Activated naive CD4-positive, alpha-beta T cell (primary cell): ENCODE measurements at places on chromosomes 2 and 18.

GRCh38 chr2:120699292-120699691 is 36.4 kb upstream of the GLI2 start:
- no peak for DNase-seq

DNA sequence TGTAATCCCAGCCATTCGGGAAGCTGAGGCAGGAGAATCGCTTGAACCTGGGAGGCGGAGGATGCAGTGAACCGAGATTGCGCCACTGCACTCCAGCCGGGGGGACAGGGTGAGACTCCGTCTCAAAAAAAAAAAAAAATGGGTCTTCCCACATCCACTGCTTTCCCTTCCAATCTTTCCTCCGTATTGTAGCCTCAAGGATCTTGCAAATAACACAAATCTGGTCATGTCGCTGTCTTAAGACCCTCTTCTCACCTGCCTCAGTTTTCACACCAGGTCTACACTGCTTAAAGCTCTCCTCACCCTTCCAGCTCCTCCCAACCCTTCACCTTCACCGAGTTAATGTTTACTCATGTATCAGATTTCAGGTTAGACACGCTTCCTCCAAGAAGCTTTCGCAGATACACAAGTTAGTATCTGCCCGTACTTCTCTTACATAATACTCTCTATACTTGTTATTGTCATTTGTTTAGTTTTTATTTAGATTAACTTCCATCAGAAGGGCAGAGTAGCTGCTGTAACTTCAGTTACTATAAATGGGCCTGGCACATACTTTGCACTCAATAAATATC is 1.5 kb downstream of the IER3IP1 start:
- no peak for DNase-seq

GRCh38 chr2:37708146-37708545 is 36.7 kb upstream of the CDC42EP3 start:
- no peak for DNase-seq

DNA sequence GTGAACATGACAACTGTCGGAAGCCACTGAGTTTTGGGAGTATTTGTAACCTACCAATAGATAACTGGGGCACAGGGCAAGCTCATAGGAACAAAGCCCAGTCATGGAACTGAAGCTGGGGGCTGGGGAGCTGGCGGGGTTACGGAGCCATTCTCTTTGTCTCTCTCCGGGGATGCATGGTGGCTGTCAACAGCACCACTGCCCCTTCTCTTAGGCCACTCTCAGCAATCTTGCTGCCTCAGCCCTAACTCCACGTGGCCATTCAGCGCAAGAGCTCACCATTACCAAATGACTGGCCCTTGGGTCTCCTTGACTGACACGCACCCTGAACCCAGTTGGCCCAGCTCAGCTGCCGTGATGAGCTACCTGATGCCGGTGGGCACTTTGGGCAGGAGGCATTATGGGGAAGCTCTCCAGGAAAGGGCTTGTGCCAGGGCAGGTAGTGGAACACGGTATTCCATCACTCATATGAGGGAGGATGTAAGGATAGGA is 33.6 kb upstream of the ODC1 start:
- no peak for DNase-seq

DNA sequence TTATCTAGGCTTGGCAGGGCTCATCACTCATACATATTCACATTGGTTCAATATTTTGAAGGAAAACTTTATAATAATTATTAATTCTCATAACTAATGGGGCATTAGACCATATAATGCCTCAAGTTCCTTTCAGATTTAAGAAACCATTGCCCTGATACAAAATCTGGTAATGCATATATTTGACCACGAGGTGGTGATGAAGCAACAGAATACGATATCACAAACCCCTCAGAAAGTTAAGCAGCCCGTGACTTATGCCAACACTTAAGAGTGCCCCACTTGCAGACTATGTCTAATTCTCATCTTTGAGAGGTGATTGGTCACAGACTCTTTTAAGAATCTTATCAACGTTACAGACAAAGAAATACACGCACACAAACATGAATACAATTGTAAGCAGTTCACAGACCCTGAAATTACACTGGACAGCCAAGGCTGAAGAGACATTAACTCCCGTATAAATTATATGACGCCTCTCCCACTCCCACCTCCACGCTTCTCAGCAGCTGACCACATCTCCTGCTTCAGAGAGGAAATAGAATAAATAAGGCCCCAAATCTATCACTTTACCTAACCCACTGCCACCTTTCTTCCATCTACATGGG is 20.7 kb upstream of the DNAH6 start:
- DNase-seq: no peak

DNA sequence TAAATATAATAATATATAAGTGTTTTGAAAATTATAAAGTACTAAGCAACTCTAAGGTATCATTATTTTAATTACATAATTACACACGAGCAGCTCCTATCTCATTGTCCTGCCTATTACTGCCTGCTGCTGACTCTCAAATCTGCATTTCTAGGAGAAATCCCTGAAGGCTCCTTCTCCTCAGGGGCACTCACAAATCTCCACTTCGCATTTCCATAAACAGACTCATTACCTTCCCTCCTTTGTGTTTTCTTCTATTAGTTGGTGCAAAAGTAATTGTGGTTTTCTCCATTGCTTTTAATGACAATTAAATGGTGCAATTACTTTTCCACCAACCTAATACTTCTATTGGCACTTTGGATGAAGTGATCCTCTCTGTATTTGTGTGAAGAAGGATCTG is 135.0 kb upstream of the HNMT start:
- DNase-seq: no peak

DNA sequence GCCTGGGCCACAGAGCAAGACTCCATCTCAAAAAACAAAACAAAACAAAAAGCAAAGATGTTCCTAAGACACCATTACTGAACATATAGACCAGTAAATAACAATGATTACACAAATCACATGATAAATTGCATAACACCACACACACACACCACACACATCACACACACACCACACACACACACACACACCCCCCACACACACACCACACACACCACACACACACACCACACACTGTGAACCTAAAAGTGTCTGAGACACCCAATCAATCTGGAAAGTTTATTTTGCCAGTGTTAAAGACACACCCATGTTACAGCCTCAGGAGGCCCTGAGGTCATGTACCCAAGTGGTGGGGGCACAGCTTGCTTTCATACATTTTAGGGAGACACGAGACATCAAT is 62.6 kb upstream of the ASAP2 start:
- DNase-seq: no peak

DNA sequence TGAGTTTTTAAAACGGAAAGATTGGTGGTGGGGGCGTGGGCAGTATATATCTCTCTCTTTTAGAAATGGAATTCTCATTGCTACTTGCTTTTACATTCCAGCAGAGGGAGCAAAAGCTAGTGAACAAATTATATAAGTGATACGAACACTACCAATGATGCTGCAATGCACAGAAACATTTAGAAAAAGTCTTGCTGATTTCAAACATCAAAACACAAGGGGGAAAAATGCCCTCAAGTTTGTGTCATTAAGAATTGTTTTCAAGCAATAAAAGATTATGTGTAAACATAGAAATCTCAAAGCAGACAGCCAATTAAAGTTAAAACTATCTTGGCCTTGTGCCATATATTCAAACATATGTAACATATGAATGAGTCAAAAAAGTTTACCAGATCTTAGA is 296.3 kb upstream of the KCNJ3 start:
- DNase-seq: no peak

DNA sequence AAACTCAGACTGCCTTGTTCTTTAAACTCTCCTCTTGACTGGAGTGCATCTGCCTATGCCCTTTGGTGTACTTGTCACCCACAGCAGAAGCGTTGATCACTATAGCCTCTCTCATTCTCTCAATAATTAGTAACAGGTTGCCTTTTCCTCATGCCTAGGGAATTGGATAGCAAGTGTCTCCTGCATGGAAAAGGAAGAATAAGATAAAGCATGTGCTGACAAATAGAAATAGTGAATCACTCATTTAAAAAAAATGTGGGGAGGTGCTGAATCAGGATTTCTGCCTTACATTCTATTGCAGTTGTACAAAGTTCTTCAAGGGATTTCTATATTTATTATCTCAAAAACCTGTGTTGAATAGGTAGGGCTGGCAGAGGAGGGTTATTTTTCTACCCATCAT is 323.0 kb downstream of the TXNL1 start:
- no peak for DNase-seq

- DNase-seq: no peak
These were observed 32.5 kb upstream of the NT5DC4 start for GRCh38 chr2:112688086-112688880.

DNA sequence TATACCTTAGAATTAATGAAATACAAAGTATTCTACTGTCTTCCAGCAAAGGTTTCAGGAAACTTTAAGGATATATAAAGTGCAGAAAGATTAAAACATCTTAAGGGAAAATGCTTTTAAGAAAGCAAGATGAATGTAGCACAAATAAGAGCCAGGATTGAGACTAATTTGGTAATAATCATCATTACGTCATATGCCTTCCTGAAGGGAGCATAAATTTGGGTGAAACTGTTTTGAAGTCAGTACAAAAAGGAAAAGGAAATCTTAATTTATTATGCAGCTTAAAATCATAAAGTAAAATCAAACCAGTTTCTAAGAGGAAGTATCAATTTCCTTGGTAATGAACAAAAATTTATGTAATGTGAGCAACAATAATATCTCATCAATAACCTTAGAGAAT is 221.7 kb downstream of the CTNNA2 start:
- DNase-seq: no peak

GRCh38 chr2:129296806-129297205 is 682.7 kb upstream of the RAB6C start:
- no peak for DNase-seq

DNA sequence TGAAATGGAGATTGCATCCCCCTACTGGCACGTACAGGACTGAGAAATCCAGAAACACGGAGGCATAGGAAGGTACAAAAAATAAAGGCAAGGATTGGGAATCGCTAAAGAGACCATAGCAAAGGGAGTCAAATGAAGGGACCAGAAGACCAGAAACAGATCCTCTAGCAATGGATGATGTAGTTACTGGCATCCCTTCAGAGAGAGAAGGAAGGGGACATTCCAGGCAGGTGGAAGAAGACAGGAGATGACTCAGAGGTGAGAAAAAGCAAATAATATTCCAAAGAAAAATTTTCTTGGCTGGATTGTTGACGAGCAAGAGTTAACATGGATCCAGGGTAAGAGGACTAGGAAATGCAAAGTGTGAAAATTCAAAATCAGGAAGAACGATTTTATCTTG is 78.4 kb upstream of the FZD7 start:
- no peak for DNase-seq
